Bronchial epithelial cell (primary cell): ENCODE measurements at places on chromosomes 6 and 20.

- DNase-seq: no peak
Observed at GRCh38 chr6:142868917-142869316, 76.1 kb downstream of the HIVEP2 start.

DNA sequence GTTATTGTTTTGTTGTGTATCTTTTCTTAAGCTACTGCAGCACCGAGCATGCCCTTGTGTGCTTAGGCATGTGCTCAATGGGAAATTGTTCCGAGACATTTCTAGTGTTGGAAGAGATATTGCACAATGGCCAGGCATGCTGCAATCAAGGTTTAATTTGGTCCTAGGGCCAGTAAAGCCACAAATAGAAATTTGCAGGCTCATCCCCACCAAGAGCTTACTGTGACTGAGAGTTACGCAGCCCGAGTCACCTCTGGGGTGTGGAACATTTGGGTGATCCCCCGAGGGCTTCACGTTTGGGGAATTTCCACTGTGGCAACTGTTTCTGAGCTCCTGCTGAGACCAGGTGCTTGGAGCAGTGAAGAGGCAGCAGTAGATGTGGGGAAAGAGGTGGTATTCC, 65.8 kb downstream of the ADTRP start:
- DNase-seq: peak; percentile 59

GRCh38 chr20:19528286-19529030, 229.6 kb upstream of the RIN2 start:
- no peak for DNase-seq

DNA sequence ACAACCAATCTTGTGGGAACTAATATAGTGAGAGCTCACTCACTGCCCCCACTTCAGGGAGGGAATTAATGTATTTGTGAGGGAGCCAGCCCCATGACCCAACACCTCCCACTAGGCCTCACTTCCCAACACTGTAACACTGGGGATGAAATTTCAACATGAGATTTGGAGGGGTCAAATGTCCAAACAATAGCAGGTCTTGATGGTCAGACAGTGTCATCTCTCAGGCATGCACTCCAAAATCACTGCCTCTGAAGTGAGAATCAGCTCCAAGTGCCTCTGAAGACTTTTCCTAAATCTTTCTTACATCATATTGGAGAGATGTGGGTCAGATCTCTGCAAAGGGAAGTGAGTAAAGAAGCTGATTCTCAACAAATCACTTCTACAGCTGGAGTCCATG, 13.8 kb upstream of the SAYSD1 start:
- DNase-seq: no peak

DNA sequence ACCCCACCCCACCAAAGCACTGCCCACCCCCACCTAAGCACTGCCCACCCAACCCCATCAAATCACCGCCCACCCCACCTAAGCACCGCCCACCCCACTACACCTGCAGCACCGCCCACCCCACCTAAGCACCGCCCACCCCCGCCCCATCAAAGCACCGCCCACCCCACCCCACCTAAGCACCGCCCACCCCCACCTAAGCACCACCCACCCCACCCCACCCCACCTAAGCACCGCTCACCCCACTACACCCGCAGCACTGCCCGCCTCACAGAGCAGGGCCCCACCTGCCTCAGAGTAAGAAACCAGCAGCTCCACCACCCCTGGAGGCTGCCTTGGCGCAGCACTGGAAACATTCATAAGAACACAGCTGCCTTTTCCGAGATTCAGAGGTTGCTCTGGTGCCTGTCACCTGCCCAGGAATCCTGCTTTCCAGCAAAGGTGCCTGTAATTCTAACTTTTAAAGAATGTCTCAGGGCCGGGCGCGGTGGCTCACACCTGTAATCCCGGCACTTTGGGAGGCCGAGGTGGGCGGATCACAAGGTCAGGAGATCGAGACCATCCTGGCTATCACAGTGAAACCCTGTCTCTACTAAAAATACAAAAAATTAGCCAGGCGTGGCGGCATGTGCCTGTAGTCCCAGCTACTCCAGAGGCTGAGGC, 148.2 kb downstream of the BMP7 start:
- no peak for DNase-seq

DNA sequence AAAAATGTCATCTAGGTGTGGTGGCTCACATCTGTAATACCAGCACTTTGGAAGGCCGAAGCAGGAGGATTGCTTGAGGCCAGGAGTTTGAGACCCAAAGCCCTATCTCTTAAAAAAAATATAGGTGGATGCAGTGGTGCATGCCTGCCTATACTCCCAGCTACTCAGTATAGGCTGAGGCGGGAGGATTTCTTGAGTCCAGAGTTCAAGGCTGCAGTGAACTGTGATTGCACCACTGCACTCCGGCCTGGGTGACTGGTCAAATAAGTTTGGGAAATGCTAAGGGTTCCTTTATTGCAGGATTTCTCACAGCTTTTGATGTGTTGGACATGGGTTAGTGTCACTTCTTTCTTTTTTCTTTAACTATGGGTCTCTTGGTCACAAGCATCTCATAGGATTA, 261.3 kb downstream of the PLCB1 start:
- no peak for DNase-seq

- DNase-seq: no peak
Observed at GRCh38 chr20:35731469-35731788, 10.6 kb downstream of the RBM39 start.

- DNase-seq: no peak
Observed at GRCh38 chr6:126504792-126505191, 164.9 kb downstream of the CENPW start.

DNA sequence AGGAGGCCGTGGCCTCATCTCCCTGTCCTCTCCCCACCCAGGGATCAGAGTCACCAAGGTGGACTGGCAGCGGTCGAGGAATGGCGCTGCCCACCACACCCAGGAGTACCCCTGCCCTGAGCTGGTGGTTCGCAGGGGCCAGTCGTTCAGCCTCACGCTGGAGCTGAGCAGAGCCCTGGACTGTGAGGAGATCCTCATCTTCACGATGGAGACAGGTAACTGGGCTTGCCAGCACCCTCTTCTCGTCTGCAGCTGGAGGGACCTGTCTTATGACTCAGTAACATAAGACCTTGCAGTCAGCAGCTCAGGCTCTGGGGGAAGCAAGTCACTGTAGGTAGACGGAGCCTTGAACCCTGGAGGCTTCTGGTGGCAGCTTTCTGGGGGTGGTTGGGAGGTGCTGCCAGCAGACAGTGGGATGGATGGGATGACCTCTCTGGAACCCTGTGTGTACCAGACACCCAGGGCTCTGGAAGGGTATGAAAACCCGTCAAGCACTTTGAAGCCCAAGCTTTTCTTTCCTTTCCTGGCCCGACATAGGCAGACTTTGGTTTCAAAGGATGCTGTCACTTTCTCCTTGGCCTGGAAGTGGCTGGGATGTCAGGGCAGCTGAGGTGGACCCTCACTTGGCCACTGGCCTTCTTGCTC, 13.8 kb downstream of the TGM6 start:
- no peak for DNase-seq

DNA sequence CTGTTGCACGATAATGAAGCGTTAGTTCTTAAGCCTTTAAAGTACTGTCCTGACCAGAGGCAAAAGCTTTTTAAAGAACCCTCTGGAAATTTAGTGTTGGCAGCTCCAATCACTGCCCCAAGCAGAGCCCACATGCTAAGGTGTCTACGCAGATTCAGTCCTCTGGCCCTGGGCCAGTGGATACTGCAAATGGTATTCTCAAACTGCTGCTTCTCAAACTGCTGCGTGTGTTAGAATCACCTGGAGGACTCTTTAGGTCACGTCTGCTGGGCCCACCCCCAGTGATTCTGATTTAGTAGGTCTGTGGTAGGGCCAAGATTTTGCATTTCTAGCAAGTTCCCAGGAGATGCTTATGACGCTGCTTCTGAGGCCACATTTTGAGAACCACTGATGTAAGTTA, 96.0 kb upstream of the CCDC28A start:
- no peak for DNase-seq

DNA sequence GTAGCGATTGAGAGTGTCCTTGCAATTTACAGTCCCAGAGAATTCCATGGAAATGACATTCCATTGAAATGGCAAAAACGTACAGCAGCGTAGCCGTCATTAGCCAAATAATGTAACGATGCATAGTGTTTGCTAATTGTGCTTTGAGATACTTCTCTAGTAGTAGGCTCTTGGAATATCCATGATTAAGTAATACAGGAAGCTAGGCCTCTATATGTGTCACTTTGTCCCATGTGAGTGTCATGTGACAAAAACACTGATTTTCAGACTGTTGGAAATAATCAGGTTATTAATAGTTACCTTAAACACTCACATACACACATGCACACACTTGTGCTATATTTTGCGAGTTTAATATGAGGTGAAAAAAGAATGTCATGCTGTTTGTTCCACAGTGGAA, 35.2 kb downstream of the SLX4IP start:
- no peak for DNase-seq

GRCh38 chr6:144131248-144131709, 19.0 kb upstream of the STX11 start:
- DNase-seq: peak; percentile 94

DNA sequence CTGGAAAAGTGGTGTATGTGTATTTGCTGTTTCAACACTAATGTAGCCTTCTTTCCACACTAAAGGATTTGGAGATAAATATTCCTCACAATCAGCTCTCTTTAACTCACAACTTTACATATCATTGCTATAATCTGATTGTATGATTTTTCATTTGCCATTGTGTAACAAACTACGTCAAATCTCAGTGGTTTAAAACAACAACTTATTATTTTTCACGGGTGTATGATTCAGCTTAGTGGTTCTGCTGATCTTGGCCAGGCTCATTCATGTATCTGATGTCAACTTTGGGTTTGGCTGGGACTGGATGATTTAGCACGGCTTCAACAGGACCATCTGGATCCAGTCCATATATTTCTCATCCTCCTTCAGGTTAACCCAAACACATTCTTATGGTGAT, 55.4 kb upstream of the TMX4 start:
- no peak for DNase-seq
